ENCODE measurements at places on chromosomes 1 and 21. TPM values are rescaled to one million over a fixed set of nuclear protein-coding genes. Genes with fewer than 3 reads are reported as not detected.

- no peak for DNase-seq
These were observed 22.8 kb upstream of the ELOA start for GRCh38 chr1:23720256-23720995.

Gene OR2L3
- not detected for total RNA-seq

Gene MATN1
- not detected for total RNA-seq

- no peak for DNase-seq
These were observed 103.0 kb downstream of the KIAA0319L start for GRCh38 chr1:35454176-35454575.

- DNase-seq, result no peak
These were observed 17.7 kb downstream of the CMPK1 start for GRCh38 chr1:47351305-47351704.

DNA sequence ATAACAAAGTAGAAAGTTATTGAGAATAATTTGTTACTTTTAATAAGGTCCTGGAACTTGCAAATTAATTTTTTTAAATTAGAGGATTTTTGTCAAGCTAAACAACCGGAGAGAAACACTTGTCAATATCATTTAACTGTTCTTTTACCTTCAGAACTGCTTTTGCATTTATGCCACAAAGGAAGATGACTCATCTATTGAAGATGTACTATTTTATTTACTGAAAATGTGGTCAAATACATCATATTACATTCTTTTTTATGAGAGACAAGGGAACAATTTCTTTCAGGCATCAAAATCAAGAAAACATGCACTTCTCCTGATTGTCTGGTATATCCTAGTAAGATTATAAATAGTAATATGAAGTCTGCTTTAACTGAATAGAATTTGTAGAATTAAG lies 558.2 kb upstream of the PRMT6 start:
- DNase-seq, result no peak

GRCh38 chr1:245247801-245248200 lies 93.0 kb downstream of the KIF26B start:
- no peak for DNase-seq

DNA sequence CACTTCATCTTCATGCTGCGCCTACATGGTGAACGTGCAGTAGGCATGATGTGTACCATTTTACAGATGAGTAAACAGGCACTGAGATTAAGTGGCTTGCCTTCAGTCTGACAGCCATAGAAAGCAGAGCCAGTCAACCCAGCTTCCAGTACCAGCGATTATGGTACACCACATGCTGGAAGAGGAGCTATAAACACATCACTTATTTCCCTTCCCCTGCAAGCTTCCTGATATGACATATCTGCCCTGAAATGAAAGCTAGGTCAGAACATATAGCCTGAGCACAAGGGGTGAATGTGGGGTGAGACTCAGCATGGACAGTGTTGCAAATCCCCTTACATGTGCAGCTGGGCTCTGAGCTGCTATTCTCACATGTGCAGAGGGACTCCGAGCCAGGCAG lies 33.8 kb upstream of the IL20 start:
- no peak for DNase-seq

Gene EFNA4
- total RNA-seq, result 26.6 TPM

Gene HCN3
- total RNA-seq, result 2.3 TPM

- DNase-seq, result no peak
These were observed 18.0 kb upstream of the CR1L start for GRCh38 chr1:207626972-207627337.

- no peak for DNase-seq
These were observed 547 bp downstream of the PDPN start for GRCh38 chr1:13583966-13584791.

GRCh38 chr21:26405735-26406361 lies 167.2 kb downstream of the CYYR1 start:
- DNase-seq, result no peak

- peak; percentile 81 for DNase-seq
These were observed 56.5 kb upstream of the BCAR3 start for GRCh38 chr1:93738075-93738622.

Gene TNFRSF25
- 12.4 TPM for total RNA-seq

Gene RIPPLY3
- not detected for total RNA-seq

Gene CD52
- total RNA-seq, result 8.3 TPM

DNA sequence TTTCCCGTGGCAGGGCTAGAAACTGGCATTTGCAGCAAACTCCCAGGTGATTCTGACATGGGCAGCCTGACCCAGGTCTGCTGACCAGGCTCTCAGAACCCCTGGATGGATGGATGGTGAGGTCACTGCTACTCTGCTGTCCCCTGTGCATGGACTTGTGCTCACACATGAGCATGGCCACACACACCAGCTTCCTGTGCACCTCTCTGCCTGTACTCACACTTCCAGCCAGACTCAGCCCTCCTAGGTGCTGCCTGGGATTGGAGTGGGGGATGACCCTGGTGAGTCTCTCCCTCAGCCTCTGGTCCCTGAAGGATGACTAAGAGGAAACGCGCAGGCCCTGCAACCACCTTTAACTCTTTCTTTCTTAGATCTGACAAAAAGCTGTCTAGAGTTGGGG lies 361.1 kb downstream of the HHAT start:
- DNase-seq, result no peak

Gene TNFRSF1B
- total RNA-seq, result 25.0 TPM

- no peak for DNase-seq
These were observed 87.7 kb downstream of the RAB3GAP2 start for GRCh38 chr1:220184506-220184905.

DNA sequence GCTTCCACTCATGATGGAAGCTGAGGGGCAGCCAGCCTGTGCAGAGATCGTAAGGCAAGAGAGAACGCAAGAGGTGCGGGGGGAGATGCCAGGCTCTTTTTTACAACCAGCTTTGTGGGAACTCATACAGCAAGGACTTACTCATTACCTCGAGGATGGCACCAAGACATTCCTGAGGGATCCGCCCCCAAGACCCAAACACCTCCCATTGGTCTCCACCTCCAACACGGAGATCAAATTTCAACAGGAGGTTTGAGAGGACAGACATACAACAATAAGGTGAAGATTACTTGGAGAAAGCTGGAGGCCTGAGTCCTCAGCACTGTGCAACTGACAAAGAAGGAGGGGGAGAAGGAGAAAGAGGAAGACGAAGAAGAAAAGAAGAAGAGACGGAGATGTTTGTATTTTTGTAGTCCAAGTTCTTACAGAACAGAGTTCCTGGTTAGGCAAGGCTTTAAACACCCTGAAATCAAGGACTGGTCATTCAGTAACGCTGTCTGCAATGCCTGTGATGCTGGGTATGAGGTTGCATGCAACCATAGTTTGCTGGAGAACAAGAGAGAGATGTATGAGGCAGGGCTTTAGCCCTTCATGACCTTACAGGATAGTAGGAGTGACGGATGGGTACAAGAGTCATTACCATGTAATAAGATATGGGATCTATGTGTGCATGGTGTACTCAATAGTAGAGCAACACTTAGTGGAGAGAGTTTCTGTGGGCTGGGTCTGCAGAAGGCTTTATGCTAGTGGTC lies 19.7 kb upstream of the GALNT2 start:
- DNase-seq, result no peak

Gene FAM72A
- total RNA-seq, result not detected

GRCh38 chr1:17648457-17649145 lies 106.5 kb upstream of the ACTL8 start:
- peak; percentile 26 for DNase-seq

- no peak for DNase-seq
These were observed 156.6 kb upstream of the RAB4A start for GRCh38 chr1:229114315-229114714.

DNA sequence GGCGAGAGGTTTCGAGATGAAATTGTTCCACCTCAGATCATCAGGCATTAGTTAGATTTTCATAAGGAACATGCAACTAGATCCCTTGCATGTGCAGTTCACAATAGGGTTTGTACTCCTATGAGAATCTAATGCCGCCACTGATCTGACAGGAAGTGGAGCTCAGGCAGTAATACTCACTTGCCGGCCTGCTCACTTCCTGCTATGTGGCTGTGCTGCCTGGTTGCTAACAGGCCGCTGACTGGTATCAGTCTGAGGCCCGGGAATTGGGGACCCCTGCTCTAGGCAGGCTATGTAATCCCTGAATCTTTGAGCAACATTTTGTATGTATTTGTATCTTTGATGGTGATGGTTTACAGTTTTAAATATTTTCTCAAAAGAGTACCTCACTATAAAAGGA lies 32.5 kb downstream of the XKR8 start:
- DNase-seq, result no peak

Gene PTPN22
- 3.4 TPM for total RNA-seq

Gene IL20
- total RNA-seq, result 1.5 TPM

DNA sequence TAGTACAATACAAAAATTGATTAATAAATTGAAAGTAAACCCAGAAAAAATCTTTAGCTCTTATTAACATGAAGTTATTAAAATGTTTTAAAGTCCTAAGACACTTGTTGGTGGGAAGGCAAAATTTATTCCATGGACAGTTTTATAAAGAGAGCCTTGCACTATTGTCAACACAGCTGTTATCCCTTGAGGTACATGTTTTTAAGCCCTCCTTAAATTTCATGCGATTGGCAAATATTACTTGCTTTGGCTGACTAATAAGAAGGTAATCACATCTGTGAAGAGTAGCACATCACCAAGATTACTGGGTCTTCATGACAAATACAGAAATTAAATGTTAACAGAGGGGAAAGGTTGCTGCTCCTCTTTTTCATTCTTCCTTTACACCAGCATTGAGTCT lies 611.1 kb downstream of the BRINP3 start:
- DNase-seq, result no peak

Gene EPHB2
- 1.3 TPM for total RNA-seq

DNA sequence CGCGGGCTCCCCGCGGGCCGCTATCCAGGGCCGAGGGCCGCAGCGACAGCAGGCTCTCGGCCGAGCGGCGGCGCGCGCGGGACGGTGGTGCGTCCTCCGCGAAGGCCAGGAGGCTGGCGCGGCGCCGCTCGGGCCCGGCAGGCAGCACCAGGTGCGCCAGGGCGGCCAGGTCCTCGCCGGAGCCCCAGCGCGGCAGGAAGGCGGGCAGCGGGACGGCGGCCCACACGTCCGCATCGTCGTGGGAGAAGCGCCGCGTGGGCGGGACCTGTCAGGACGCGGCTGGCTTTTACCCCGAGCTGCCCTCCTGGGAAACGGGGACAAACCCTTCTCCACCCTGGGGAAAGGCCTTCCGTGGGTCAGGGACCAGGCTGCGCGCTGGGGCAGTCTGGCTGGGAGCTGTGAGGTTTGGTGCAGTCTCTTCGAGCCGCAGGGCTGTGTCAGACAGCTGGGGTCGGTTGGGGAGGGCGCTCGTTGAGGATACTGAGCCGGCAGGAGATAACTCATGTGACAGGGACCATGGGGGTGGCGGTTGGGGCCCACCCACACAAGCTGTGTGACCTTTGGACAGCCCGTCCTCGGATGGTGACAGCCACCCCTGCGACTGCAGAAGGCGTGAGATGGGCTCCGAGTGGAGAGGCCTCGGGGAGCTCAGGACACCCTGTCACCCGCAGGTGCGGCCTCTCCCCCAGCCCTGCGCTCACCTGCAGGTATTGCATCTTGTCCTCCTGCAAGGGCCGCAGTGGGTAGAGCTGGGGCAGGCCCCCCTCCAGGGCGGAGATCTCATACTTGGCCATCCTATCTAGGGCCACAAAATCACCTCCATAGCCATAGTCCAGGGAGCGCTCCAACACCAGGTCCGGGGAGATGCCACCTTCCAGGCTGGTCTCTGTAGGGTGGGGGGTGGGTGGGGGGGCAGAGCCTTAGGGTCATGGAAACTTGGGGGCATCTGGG lies 6.0 kb downstream of the HES3 start:
- no peak for DNase-seq

DNA sequence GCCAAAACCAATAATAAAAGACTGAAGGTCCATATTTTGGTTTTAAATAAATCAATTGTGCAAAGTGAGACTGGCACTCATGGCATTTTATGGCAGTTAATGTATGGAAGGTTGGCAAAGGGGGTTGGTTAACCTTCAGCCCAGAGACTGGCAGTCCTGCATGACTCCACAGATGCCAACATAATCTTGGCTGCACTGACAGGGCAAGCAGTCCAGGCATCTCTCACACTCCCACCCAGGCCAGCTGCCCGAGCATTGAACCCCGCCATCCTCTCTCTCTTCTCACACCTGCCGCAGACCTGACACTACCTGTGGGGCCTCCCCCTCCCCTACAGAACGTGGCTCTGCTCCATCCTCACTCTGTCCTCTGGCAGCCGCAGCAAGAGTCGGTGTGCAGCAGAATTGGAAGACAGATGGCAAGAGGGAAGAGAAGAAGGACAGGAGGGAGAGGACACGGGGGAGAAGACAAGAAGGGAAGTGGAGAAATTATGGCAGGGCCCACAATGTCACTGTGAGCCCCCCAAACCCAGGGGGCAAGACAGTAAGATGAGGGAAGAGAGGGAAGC lies 43.7 kb downstream of the ITPKB start:
- DNase-seq, result no peak

DNA sequence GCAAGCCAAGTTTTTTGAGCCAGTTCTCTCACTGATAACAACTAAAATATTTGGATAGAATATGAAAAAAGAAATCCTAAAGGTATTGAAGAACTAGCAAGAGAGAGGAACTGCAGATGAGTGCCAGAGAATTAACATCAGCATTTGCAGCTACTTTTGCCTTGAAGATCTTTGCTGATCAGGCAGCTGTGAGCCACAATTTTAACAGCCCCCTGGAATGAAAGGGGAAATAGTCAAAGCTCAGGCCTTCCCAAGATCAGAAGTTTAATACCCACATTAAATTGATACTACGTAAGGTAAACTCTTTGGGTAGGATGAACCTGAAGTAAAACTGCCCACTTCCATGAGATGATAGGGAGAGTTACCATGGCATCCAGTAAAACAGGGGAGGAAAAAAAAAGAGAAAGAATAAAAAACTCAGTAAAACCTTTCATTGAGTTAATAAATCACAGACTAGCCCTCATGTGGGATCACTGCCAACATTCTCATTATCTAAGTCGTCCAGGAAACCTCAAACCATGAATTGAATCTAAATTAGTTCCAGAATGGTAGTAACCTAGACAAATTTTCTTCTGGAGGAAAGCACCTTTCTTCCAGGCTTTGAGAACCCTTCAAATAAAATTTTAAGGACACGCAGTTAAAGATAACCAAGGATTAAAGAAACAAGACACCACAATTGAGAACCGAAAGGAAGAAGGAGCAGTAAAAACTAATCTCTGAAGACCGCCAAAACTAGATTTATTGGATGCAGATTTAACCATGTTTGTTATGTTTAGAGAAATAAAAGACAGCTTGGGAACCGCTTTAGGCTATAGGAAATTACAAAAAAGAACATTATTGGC lies 28.3 kb downstream of the SCP2 start:
- no peak for DNase-seq

Gene SYTL1
- 33.1 TPM for total RNA-seq

DNA sequence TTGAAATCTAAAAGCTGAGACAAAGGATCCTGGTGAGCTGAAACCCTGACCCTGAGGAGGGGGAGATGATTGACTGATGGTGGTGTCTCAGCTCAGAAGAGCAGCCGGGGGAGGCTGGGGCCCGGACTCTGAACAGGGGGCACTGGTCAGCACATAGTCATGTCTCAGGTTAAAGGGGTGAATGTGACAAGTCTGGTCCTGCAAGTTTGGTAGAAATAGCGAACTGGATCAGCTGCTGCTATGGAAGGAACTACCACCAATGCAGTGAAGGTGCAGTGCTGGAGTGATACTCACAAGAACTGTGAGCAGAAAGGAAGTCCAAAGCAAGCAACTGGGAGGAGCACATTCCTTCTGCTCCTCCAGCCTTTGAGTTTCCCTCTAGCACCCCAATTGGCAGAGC lies 98.8 kb upstream of the SSX2IP start:
- DNase-seq, result no peak

GRCh38 chr1:156898161-156898566 lies 4.6 kb downstream of the PEAR1 start:
- no peak for DNase-seq

GRCh38 chr1:219963432-219963831 lies 35.1 kb upstream of the SLC30A10 start:
- DNase-seq, result no peak
